Ascending aorta (tissue), 2 donors: ENCODE measurements at places on chromosomes 2 and 18.

- DNase-seq, result no peak
Measured at GRCh38 chr18:28715206-28715605, 538.3 kb upstream of the CDH2 start.

GRCh38 chr2:72033636-72034035, 114.0 kb downstream of the CYP26B1 start:
- DNase-seq, result no peak

DNA sequence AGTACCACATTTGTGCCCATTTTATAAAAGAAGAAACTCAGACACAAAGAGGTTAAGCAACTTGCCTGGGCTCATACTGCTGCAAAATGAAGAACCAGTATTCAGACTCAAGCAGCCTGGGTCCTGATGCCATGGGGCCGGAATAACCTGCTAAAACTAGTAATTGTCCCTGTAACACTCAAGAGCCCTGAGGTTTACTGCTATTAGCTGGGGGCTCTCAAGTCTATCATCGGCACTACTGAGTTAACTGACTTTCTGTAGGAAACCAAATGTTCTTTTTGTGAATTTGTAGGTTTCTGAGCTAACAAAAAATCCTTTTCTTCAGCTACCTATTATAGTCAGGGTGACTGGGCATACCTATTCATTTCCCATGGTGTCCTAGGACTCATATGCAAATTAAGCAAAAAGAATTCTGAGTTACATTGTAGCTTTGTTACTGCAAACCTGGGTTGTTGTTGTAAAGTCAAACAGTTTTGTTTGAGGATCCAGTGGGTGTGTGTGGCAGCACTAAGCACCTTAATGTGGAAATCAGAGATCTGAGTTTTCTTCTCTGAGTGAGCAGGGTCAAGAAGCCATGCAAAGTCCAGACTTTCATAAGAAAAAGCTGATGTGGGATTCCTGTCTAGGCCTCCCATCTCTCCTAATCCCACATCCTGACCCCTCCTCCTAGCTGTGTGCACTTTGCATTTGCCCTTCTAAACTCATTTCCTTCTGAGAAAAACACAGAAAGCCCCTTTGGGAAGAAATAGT, 72.4 kb upstream of the TNP1 start:
- no peak for DNase-seq

DNA sequence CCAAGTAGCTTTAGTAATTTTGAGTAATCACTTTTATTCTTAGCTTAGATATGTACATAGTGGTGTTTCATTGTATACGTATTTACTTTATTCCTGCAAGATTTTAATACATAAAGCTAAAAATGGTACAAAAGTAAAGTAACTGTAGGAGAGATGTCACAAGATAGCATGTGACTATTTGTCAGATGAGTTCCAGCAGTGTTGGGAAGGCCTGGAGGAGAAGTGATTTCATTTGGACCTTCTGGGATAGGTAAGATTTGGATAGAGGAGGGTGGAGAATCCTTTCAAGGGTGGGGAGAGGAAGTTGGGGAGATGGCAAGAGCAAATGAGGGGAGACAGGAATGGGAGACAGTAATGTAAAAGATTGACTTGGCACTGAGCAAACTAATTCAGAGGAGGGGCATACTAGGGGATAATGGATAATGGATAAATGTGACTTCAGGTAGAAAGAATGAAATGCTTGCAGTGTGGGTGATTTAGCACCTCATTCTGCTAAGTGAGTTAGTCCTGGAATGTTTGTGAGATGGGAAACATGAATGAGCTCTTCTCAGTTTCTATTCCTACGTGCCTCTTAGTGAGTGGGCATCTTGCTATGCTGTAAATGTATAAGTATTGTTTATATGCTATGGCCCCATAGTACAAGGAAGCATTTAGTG, 10.5 kb downstream of the WDR43 start:
- no peak for DNase-seq
